ENCODE measurements at places on chromosomes 6 and 20. TPM values are rescaled to one million over a fixed set of nuclear protein-coding genes. Genes with fewer than 3 reads are reported as not detected.

DNA sequence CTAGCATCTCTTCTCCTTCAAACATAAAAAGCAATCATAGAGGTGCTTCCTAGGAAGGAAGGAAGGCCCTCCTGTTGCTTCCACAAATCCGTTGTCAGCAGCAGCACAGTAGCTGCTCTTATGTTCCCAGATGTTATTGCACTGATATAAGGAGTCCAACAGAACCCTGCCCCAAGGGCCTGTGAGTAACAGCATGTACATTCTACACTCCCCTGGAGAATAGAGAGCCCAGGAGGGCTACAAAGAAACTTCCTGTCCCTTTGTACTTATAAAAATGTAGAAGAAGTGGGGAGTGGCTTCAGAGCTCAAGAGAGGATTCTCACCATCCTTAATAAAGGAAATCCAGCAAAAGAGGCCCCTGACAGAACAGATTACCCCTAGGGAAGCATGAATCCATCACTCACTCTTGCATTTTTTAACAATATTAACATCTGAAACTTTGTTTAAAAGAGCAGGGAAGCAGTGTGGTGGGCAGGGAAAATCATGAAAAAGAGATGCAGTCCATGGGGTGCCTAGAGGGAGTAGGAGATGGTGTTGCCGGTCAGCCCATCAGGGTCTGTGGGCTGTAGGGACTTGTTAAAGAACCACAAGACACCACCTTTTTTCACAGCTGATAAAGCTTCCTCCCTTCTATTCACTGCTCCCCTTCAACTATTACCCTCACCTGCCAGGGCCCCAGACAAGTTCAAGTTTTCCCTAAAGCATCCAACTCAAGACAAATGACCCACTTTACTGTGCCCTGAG, 104.5 kb upstream of the ADGRF1 start:
- no peak overlapping the region for H3K27ac ChIP-seq
- no peak overlapping the region for H3K4me3 ChIP-seq
- H3K36me3 ChIP-seq: no peaks in the 10 kb centered on the region

- no peak overlapping the region for H3K27ac ChIP-seq
- H3K4me1 ChIP-seq: peaks cover 6% of the 10 kb centered on the region
- DNase-seq: no peak
- H3K27me3 ChIP-seq: no peaks in the 10 kb centered on the region
- H3K4me3 ChIP-seq: no peak overlapping the region
- H3K36me3 ChIP-seq: no peaks in the 10 kb centered on the region
Observed at GRCh38 chr20:47566269-47566668, 64.6 kb downstream of the NCOA3 start.

DNA sequence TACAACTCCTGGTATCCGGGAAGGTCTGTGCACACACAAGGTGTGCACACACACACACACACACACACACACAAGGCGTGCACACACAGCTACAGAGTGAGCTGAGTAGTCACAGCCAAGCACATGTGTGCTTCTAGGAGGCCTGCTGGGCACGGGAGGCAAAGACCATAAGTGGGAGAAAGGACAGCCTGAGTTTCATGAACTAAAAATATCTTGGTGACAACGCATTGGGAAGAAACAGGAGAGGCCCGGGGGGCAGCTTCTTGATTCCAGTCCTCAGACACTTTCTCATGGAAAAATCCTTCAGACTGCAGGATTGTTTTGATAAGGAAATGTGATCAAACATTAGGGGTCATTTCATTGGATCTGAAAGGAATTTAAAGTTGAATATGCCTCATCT, 2.6 kb downstream of the TRAF3IP2 start:
- H3K27ac ChIP-seq: peak overlapping the region; percentile 97
- DNase-seq: peak; percentile 49
- H3K4me1 ChIP-seq: peaks cover 17% of the 10 kb centered on the region

GRCh38 chr20:51419646-51420045, 122.9 kb downstream of the NFATC2 start:
- H3K36me3 ChIP-seq: no peaks in the 10 kb centered on the region
- DNase-seq: no peak
- H3K4me1 ChIP-seq: no peaks in the 10 kb centered on the region
- H3K27ac ChIP-seq: no peak overlapping the region
- H3K4me3 ChIP-seq: no peak overlapping the region

GRCh38 chr6:89284081-89284480, 31.0 kb downstream of the GABRR2 start:
- H3K27me3 ChIP-seq: no peaks in the 10 kb centered on the region
- H3K4me3 ChIP-seq: no peak overlapping the region
- H3K36me3 ChIP-seq: no peaks in the 10 kb centered on the region
- H3K4me1 ChIP-seq: no peaks in the 10 kb centered on the region
- no peak for DNase-seq

GRCh38 chr6:18439581-18439980, 52.4 kb downstream of the RNF144B start:
- DNase-seq: no peak
- H3K4me1 ChIP-seq: no peaks in the 10 kb centered on the region
- no peaks in the 10 kb centered on the region for H3K27me3 ChIP-seq
- no peaks in the 10 kb centered on the region for H3K36me3 ChIP-seq

DNA sequence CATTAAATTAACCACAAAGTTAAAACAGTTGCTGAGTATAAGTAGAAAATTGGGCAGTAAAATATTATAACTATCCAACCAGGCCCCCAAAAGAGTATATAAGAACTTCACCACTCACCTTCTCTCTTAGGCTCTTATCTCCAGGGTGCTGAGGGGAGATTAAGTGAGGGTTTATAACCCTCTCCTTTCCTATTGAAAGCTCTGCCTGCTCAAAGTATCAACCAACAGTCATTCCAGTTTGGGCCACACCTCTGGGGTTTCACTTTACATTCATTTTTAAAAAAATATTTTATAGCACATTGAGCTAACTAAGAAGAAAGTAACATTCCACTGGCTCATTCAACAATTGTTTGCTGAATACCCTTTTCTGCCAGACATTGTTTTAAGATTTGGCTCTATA, 22.1 kb downstream of the GSTA4 start:
- no peak for DNase-seq
- no peaks in the 10 kb centered on the region for H3K4me1 ChIP-seq
- no peaks in the 10 kb centered on the region for H3K27me3 ChIP-seq
- no peak overlapping the region for H3K27ac ChIP-seq
- H3K4me3 ChIP-seq: no peak overlapping the region

- no peak overlapping the region for H3K4me3 ChIP-seq
- H3K27ac ChIP-seq: peak overlapping the region; percentile 56
- no peaks in the 10 kb centered on the region for H3K36me3 ChIP-seq
Observed at GRCh38 chr6:148517470-148517869, 174.8 kb downstream of the SASH1 start.

DNA sequence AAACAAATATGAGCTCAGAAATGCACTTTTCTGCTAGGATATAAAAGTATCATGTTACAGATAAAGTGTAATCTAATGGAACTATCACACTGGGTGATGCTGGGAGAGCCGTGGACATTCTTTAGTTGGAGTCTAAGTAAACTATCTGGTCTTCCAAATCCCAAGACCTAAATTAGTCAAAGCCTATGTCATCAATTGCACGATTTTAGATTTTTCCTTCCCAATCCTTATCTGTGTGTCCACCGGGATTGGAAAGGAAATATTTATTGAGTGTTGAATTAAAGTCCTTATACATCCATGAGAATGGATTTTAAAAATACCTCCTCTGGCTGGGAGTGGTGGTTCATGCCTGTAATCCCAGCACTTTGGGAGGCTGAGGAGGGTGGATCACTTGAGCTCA, 19.6 kb upstream of the MRAP2 start:
- no peaks in the 10 kb centered on the region for H3K36me3 ChIP-seq
- no peak overlapping the region for H3K27ac ChIP-seq
- no peak for DNase-seq

DNA sequence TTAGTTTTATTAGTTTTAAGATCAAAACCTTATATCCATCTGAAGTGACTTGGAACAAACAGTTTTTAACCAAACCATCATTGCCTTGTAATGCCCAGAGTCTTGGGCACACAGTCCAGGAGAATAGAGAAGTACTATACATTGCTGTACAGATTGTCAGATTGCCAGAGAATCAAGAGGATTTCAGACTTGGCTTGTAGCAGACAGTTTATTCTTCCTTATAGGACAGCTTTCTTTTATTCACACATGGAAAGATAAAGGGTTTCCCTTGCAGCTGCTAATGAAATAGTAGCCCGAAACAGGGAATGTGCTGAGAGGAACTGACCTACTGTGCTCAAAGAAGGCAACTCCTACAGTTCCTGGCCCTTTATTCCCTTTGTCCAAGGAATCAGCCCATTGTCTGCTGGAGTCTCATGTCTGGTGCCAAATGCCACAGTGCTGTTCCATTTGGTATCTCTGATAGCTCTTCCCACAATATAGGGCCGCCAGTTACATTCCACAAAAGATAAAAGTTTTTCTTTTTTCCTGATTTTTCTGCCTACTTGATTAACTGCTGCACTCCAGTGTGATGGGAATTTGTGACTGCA, 30.6 kb downstream of the DCBLD1 start:
- no peaks in the 10 kb centered on the region for H3K27me3 ChIP-seq
- no peaks in the 10 kb centered on the region for H3K36me3 ChIP-seq
- DNase-seq: no peak
- H3K4me1 ChIP-seq: no peaks in the 10 kb centered on the region
- H3K27ac ChIP-seq: no peak overlapping the region

DNA sequence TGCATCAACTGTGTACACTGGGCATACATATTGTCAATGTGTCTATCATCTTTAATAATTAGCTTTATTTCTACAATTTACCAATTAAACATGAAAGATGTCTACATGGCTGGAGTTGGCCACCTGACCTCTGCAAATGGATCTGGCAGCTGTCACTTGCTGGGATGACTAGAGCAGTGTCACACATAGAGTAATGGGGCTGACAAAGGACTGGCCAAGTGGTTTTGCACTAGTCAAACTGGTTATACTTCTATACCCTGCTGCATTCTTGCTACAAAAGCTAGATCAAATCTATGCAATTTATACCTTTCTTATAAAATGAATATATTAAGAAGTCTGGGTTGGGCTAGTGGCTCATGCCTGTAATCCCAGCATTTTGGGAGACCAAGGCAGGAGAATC, 99.3 kb downstream of the SESN1 start:
- no peaks in the 10 kb centered on the region for H3K4me1 ChIP-seq
- H3K27ac ChIP-seq: no peak overlapping the region
- DNase-seq: no peak
- H3K27me3 ChIP-seq: no peaks in the 10 kb centered on the region
- no peaks in the 10 kb centered on the region for H3K36me3 ChIP-seq
- H3K4me3 ChIP-seq: no peak overlapping the region

DNA sequence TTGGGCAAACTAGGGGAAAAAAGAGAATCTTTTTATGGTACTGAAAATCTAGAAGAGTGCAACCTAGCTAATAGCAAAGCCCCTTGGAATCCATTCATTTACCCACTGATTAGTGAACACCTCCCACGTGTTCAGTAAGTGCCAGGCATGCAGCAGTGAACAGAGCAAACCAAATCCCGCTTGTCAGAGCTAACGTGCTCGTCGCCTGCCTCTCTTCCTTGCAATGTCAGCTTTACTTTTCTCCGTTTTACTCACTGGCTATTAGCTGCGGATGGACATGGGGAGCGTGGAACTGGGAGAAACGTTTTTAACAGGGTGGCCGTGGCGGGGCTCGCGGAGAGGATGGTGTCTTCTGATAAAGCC, 120.4 kb downstream of the SYNDIG1 start:
- no peak overlapping the region for H3K4me3 ChIP-seq
- no peaks in the 10 kb centered on the region for H3K4me1 ChIP-seq
- DNase-seq: no peak
- H3K36me3 ChIP-seq: no peaks in the 10 kb centered on the region
- no peak overlapping the region for H3K27ac ChIP-seq

- no peaks in the 10 kb centered on the region for H3K36me3 ChIP-seq
- H3K4me1 ChIP-seq: no peaks in the 10 kb centered on the region
- no peak for DNase-seq
- no peak overlapping the region for H3K4me3 ChIP-seq
- H3K27me3 ChIP-seq: no peaks in the 10 kb centered on the region
Observed at GRCh38 chr6:145245119-145245518, 490.2 kb downstream of the EPM2A start.

GRCh38 chr6:98833307-98834059, 891 bp upstream of the POU3F2 start:
- H3K4me1 ChIP-seq: peaks cover 26% of the 10 kb centered on the region
- peak overlapping the region; percentile 51 for H3K4me3 ChIP-seq
- H3K27ac ChIP-seq: no peak overlapping the region
- no peak for DNase-seq

GRCh38 chr20:62529896-62530642, 54.3 kb upstream of the GATA5 start:
- H3K27me3 ChIP-seq: no peaks in the 10 kb centered on the region
- H3K27ac ChIP-seq: no peak overlapping the region
- no peak for DNase-seq

- H3K27me3 ChIP-seq: no peaks in the 10 kb centered on the region
- no peak overlapping the region for H3K27ac ChIP-seq
- H3K36me3 ChIP-seq: no peaks in the 10 kb centered on the region
Observed at GRCh38 chr20:15542655-15543054, 1030.6 kb downstream of the KIF16B start.

- no peaks in the 10 kb centered on the region for H3K36me3 ChIP-seq
- no peaks in the 10 kb centered on the region for H3K27me3 ChIP-seq
- no peak overlapping the region for H3K27ac ChIP-seq
Observed at GRCh38 chr6:129981598-129981997, 36.8 kb upstream of the L3MBTL3 start.

DNA sequence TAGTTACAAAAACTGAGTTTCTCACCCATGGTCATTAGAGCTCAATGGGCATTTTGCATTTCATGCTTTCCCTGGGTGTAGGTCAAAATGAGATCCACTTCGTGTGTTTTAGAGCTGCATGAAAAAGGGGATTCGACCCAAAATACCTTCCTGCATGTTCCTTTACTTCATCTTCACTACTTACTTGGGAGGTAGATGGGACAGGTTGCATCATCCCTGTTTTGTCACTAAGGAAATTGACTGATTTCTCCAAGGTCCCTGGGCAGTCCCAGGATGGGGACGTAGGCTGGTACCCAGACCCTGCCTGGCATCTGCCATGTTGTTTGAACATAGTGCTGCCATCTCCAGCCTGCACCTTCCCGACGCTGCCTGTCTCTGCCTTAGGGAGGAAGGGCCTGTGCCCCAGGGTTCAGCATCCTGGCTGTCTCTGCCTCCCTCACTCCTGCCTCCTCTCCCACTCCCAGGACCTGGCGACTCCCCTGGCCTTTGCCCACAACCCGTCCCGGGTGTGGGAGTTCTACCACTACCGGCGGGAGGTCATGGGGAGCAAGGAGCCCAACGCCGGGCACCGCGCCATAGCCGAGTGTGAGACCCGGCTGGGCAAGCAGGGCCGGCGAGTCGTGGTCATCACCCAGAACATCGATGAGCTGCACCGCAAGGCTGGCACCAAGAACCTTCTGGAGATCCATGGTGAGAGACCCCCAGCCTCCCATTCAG, 17.0 kb downstream of the SIRT5 start:
- H3K4me1 ChIP-seq: no peaks in the 10 kb centered on the region
- no peaks in the 10 kb centered on the region for H3K36me3 ChIP-seq
- H3K27ac ChIP-seq: no peak overlapping the region
- no peak for DNase-seq
- no peak overlapping the region for H3K4me3 ChIP-seq

GRCh38 chr6:127938701-127939100, 37.8 kb upstream of the THEMIS start:
- H3K4me3 ChIP-seq: no peak overlapping the region
- no peaks in the 10 kb centered on the region for H3K36me3 ChIP-seq
- no peak overlapping the region for H3K27ac ChIP-seq
- no peaks in the 10 kb centered on the region for H3K4me1 ChIP-seq
- DNase-seq: no peak

NKAPL gene
- not detected for total RNA-seq

SAPCD1 gene
- total RNA-seq: not detected

PDYN gene
- not detected for total RNA-seq

DNAH8 gene
- 0.69 TPM for total RNA-seq

NHLRC1 gene
- total RNA-seq: not detected

ADGRF1 gene
- total RNA-seq: not detected

CLPSL1 gene
- not detected for total RNA-seq

PPP1R14C gene
- 2.9 TPM for total RNA-seq

PRKN gene
- total RNA-seq: 10.3 TPM

FHL5 gene
- total RNA-seq: 4.5 TPM

FKBP5 gene
- total RNA-seq: 48.7 TPM

Measured in uterus (tissue), 4 donors.